ENCODE measurements at places on chromosomes 12 and 14.
A peak's percentile ranks its signal among the peaks of the same experiment; 100 is the strongest.

GRCh38 chr12:54364413-54364812 lies at the start of gene GPR84:
Gene GPR84, minus strand, starts transcription at chr12:54364486. Its CDS starts 635 bp downstream, at chr12:54363851.
- no peak for DNase-seq

GRCh38 chr12:68839183-68840147 lies 31.5 kb downstream of the MDM2 start:
- DNase-seq = no peak

- DNase-seq = no peak
Observed at GRCh38 chr14:50823051-50823761, 7.8 kb downstream of the NIN start.

- peak; percentile 11 for DNase-seq
Observed at GRCh38 chr12:62435303-62436163, 31.1 kb upstream of the MON2 start.

GRCh38 chr14:23302290-23303225 lies at the start of gene PPP1R3E:
Gene PPP1R3E, minus strand, starts transcription at chr14:23302859. Its CDS starts 283 bp downstream, at chr14:23302576.
- peak; percentile 84 for DNase-seq

- DNase-seq = no peak
Observed at GRCh38 chr12:130956009-130956408, 2.3 kb downstream of the ADGRD1 start.

GRCh38 chr14:54864526-54864925 lies 38.1 kb downstream of the GCH1 start:
- DNase-seq = no peak

DNA sequence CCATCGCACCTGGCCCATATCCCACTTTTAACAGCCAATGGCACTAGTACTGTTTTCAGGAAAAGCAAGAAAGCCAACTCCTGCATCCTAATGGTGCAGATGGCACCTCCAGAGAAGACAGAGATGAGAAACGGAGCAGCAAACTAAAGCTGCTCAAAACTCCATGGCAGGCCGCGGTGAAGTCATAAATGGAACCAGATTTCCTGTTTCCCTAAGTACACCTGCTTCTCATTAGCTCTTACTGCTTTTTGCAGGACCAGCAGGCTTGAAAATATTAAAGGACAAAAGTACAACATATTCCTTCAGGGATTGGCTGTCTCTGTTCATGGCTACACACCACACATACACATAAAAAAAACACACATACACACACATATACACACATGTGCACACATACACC lies 36.7 kb upstream of the LGALS3 start:
- DNase-seq = no peak

DNA sequence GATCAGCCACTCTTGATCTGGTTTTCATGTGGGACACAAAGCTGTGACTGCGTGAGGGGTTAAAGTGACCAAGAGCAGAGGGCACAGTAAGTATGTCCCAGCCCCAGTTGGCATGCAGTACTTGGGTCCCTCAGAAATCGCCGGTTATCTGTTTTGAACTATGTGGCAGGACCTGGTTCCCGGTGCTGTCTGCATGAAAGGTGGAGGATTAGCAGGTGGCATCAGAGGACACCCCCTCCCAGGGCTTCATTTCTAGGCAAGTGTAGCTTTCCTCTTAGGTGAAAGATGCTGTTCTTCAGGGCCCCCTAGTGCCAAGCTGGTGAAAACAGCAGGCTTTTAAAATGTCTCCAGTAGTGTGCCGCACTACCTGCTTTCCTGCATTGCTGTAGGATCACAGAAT lies 57.1 kb downstream of the ATG14 start:
- peak; percentile 21 for DNase-seq

GRCh38 chr12:9977916-9978315 lies 6.7 kb downstream of the CLEC12A start:
- DNase-seq = no peak

GRCh38 chr12:92063641-92064040 lies 82.0 kb downstream of the BTG1 start:
- no peak for DNase-seq

- DNase-seq = peak; percentile 28
Observed at GRCh38 chr14:100654814-100655740, 67.9 kb upstream of the BEGAIN start.

DNA sequence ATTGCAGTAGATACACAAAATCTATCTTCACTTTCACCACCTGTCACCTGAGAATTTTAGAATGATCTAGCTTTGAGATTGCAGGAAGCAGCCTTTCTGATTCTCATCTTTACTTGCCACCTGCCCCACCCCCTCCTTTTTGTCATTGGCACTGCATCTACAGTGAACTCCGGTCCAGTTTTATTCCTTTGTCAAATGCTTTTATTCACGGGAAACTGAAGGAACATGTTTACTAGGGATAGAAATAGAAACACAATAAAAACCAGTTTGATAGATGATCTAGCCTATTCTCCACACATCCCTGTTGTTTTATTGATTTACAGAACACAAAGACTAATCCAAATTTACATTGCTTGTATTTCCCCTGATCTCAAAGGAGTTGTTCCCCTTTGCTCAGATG lies 471.7 kb upstream of the STXBP6 start:
- DNase-seq = no peak

DNA sequence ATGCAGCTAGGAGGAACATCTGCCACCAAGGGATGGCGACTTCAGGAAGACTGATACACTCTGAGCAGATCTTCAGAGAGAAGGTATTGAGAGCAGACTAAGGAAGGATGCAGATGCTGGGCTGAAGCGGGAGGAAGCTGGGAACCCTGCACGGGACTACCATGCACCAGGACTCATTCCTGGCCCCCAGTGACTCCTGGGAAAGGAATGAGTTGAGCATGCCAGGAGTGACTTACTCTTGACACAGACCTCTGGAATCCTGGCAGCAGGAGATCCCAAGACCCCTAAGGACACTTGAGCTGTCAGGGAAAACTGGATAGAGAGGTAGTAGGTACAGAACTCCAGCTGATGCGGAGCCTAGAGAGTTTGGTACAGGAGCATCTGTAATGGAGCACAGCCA lies 336.1 kb downstream of the RPS29 start:
- DNase-seq = no peak

- DNase-seq = no peak
Observed at GRCh38 chr14:101400830-101401229, 160.5 kb upstream of the DIO3 start.

- DNase-seq = no peak
Observed at GRCh38 chr12:70744178-70744577, 106.9 kb upstream of the PTPRB start.

DNA sequence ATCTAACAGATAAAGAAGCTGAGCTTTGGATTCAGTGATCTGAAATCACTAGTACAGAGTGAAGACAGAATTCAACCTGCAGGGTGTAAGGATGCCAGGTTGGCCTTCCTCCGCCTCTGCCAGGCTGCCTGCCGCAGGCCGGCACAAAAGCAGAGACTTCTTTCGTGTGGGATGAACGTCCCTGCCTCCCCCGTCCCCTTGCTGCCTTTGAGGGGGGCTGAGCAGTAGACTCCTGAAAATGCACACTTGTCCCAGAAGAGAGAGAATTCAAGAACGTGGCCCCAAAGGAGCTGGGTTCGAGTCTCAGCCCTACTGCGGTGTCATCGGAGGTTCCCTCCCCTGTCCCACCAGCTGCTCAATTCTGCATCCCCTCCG lies 154.3 kb downstream of the BCL11B start:
- DNase-seq = no peak

- DNase-seq = no peak
Observed at GRCh38 chr14:57485635-57486034, 8.0 kb downstream of the CCDC198 start.

- DNase-seq = no peak
Observed at GRCh38 chr12:92132288-92132687, 13.4 kb downstream of the BTG1 start.

DNA sequence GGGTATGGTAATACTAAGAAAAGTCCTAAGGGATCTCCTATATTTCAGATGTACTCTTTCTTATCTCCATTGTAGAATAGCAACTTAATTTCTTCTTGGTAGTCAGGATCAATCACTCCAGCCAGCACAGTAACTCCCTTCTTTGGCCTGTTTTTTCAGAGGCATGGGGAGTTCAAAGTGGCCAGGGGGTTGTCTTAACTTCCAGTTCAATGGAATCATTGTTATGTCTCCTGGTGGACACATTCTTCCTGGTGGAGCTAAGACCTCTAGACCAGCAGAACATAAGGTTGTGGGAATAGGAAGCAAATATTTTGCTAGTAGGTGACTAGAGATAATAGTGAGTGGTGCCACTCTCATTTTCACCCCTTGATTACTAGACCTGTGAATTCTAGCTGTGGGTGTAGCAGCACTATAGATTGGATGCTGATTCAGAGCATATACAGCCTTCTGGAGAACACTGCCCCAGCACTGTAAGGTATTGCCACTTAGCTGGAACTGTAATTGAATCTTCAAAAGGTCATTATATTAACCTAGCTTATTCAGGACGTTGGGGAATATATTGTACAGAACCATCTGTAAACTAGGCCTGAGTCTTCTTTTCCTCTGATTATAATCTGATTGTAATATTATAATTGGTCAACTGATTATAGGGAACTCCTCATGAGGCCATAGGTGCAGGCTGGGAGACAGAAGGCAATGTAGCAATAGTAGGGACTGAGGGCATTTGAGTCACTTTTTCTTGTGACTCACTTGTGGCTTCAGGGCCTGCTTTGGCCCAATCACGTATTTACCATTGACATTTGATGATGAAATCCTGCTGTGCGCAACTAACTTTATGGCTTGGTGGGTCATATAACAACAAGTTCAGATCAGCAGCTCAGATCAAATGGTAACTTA lies 60.2 kb upstream of the ATP2B1 start:
- peak; percentile 10 for DNase-seq

DNA sequence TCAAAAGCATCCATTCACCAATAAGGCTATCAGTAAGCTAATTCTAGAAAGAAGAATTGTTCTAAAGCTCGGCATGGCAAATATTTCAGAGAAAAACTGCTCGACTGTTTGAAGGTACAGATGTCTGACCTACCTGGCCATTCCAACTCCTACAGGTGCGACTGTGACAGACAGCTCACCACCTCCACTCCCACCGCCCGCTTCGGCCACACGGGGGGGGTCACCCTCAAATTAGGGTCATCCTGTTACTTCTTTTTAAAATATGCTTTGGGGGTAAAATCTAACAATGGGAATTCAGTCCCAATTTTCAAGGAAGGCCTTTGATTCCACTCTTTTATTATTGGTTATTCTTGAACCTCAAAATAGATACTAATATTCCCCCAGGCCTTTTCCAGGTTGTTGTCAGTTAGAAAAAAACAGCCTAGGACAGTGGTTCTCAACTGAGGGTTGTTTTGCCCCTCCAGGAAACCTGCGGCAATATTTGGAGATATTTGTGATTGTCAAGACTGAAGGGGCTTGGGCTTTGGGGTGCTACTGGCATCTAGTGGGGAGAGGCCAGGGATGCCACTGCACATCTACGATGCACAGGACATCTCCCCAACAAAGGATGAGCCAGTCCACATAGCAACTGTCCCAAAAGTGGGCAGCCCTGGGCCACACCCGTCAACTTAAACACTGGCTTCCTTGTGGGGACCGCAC lies 81.2 kb downstream of the BCL11B start:
- DNase-seq = no peak

DNA sequence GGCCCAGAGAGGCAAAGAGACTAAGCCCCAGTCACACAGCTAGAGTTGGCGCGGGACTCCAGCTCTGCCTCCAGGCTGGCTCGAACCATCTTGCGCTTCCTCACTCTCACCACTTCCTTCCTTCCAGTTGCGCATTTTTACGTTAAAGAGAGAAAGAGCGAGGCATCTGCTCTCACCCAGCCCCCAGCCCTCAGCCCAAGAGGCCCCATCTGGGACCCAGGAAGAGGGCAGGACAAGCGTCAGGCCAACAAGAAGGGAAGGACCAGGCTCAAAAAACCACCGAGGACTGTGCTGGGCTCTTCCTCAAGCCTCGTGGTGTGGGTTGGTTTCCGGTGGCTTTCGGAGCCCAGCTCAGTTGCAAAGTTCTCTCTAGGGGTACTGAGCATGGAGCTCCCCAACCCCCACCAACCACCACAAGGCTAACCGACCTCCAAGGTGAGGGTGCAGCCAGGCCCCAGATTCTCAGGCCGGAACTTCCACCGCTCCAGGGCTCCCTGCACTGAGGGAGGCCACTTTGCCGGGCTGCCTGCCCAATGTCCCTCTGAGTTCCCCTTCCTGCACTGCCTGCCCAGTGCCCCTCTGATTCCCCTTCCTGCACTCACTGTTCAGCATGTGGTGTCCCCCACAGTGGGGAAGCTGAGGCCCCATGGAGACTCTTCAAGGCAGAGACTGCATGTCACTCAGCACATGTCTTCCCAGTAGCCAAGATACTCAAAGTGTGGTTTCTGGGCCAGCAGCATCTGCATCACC lies 35.9 kb downstream of the TESC start:
- peak; percentile 3 for DNase-seq

GRCh38 chr12:103858953-103859601 lies 18.0 kb upstream of the NT5DC3 start:
- DNase-seq = no peak

GRCh38 chr12:30438601-30439041 lies 257.0 kb downstream of the IPO8 start:
- DNase-seq = no peak

- no peak for DNase-seq
Observed at GRCh38 chr14:101465795-101466448, 95.4 kb upstream of the DIO3 start.

GRCh38 chr12:31803306-31804184 lies 74.7 kb upstream of the AMN1 start:
- DNase-seq = no peak

- no peak for DNase-seq
Observed at GRCh38 chr12:118193477-118193876, 57.6 kb downstream of the PEBP1 start.

- DNase-seq = no peak
Observed at GRCh38 chr14:72512281-72512680, 381.6 kb downstream of the DPF3 start.

DNA sequence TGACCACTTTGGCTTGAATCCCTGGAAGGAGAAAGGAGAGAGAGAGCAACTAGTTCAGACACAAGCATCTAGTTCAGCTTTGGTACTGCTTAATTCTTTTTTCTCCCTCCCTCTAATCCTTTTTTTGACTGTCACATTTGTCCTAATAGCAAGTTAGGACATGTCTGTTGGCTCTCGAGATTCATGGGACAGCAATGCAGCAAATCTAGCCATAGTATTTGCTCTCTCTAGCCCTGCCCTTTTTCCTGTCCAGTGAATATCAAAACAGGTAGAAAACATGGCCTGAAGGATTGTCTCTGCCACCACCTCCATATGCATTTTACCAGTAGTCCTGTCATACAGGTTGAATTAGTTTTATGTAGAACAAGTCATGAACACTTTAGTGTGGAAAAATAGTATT lies 116.4 kb downstream of the PTPRB start:
- no peak for DNase-seq

- DNase-seq = no peak
Observed at GRCh38 chr14:61570549-61571290, 124.6 kb upstream of the HIF1A start.
